ENCODE measurements at places on chromosomes 16 and 17. TPM values are rescaled to one million over a fixed set of nuclear protein-coding genes. Genes with fewer than 3 reads are reported as not detected.

DNA sequence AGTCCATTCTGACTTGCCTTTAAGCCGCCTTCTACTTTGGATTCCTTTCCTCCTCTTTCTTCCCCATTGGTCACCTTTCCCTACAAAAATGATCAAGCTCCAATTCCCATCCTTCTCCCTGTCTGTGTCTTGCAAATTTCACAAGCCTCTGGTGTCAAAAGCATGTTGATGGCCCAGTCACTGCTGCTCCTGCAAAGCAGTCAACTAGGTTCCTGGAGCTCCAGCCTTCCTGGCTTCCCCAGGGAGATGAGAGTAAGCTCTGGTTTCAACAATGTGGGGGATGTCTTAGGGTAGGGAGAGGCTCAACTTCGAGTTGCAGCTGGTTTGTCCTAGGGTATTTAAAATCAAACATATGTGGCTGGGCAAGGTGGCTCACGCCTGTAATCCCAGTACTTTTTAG lies 36.1 kb upstream of the HELZ start:
- no peak for DNase-seq

GRCh38 chr16:53912155-53912554 lies 208.2 kb downstream of the FTO start:
- DNase-seq: no peak

- no peak for DNase-seq
Measured at GRCh38 chr16:49458656-49459445, 85.2 kb downstream of the C16orf78 start.

DNA sequence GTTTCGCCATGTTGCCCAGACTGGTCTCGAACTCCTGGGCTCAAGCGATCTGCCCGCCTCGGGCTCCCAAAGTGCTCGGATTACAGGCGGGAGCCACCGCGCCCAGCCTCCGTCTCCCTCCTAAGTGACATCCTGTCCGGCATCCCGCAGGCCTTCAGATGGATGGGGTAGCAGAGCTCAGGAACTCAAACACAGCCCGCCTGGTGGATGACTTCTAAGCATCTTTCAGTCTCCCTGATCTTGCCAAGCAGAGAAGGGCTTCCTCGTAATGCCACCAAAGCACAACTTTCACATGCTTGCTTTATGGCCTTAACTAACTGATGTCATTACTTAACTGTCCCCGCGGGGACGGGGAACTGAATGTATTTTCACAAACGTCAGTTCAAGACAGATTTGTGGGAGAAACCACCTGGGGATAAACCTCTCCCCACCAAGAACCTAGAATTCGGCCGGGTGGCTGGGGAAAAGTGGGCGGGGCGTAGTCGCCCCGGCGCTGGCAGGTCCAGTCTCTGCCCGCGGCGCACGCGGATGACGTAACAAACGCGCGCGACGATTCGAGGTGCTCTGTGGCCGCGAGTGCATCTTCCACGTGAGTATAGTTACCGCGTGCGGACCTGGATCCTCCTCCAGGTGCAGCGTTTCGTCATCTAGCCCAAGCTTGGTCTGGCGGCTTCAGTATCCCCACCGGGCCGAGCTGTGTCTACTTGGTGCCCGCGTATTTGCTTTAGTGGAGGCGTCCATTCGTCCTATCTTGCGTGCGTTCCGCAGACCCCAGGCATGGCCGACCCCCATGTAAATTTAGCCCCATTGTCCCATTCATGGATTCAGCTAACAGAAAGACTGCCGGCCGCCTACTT lies at the start of gene PFAS:
Gene PFAS (plus strand): TSS at position 539 of the 857 bp plus-strand sequence. CDS start 4,649 bp downstream, outside the sequence.
- peak; percentile 90 for DNase-seq

GRCh38 chr16:68105611-68106010 lies 20.4 kb downstream of the NFATC3 start:
- DNase-seq: no peak

The SEPTIN1 gene
- total RNA-seq: 1.2 TPM

DNA sequence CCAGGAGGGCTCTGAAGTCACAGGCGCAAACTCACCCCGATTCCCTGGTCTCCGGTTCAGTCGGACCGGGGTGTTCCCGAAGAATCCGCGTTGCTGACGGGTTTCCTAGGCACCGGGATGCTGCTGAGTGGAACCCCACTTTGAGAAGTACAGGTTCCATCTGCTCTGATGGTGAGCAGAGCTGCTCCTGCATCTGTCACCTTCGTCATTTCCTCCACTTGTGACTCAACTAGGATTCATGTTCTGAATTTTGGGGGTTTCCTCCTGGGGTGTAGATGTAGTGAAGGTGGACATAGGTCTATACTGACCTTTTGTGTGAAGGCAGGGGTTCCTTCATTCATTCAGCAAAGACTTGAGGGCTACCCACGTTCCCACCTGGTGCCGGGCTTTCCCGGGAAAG lies 25.0 kb downstream of the LGALS3BP start:
- DNase-seq: no peak

DNA sequence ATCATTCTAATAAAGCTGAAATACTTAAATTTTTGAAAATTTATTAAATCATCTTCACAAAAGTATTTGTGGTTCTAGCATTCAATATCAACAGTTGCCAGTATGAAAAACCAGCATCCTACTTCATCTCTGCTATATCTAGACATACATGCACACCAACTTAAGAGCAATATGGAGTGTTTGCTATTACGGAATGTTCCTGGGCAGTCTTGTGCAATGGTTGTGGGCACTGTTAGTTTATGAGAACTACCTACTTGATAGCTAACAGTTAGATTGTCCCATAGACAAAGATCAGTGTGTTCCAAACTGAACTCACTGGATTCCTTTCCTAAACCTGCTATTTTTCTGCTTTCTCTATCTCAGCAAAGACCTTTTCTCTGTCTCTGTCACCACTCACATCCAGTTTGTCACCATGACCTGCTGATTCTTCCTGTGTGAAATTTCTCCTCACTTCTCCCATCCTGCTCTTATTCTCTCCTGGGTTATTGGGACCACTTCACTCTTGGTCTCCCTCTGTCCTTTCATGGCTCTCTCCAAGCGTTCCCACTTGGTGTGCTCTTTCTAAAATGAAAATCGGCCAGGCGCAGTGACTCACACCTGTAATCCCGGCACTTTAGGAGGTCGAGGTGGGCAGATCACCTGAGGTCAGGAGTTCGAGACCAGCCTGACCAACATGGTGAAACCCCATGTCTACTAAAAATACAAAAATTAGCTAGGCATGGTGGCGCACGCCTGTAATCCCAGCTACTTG lies 27.7 kb downstream of the CNTROB start:
- no peak for DNase-seq

The SLC16A5 gene
- 17.4 TPM for total RNA-seq

DNA sequence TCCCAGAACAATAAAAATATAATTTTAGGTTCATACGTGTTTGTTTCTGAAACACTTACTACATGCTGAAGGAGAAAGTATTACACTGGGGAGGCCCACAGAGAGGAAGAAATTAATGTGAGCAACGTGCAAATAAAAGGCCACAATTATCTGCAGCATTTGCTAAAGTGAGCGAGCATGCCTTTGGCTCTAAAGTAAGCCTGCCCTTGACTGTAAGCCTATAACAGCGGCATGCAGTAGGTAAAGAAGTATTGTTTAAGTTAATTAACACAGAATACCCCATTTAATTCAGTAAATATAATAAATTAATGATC lies 13.2 kb upstream of the COTL1 start:
- DNase-seq: no peak

GRCh38 chr17:77875051-77875780 lies 83.3 kb upstream of the TNRC6C start:
- no peak for DNase-seq
